HCT116 (cell line): ENCODE measurements at places on chromosomes 7 and 10. TPM values are rescaled to one million over a fixed set of nuclear protein-coding genes. Genes with fewer than 3 reads are reported as not detected.

The TUBAL3 gene
- total RNA-seq: 0.98 TPM

The GDF10 gene
- not detected for total RNA-seq

The GSTO2 gene
- total RNA-seq: 115 TPM

The PLXNA4 gene
- total RNA-seq: not detected

The RPEL1 gene
- total RNA-seq: 0.10 TPM

The HOXA3 gene
- 9.2 TPM for total RNA-seq

The MMRN2 gene
- total RNA-seq: 8.3 TPM

The GNG11 gene
- total RNA-seq: not detected

The HMX3 gene
- total RNA-seq: not detected

The CPA1 gene
- 11.9 TPM for total RNA-seq

The C10orf67 gene
- total RNA-seq: not detected

The GRID2IP gene
- 3.2 TPM for total RNA-seq

The GFRA1 gene
- total RNA-seq: 0.30 TPM

The SAMD8 gene
- 23.6 TPM for total RNA-seq

The ADAM22 gene
- 10.0 TPM for total RNA-seq
